Stimulated activated CD4-positive, alpha-beta T cell treated with anti-CD3 and anti-CD28 coated beads, TNF-alpha, amount 100 ng/mL, for 1 hour (primary cell): ENCODE measurements at places on chromosomes 3 and 15.

GRCh38 chr3:192864941-192865340, 52.7 kb downstream of the MB21D2 start:
- DNase-seq = no peak

- no peak for DNase-seq
Observed at GRCh38 chr3:34229876-34230275, 431.4 kb downstream of the PDCD6IP start.

- DNase-seq = no peak
Observed at GRCh38 chr3:165642761-165643420, 194.3 kb downstream of the BCHE start.

- no peak for DNase-seq
Observed at GRCh38 chr3:156976933-156977332, 150.8 kb downstream of the LEKR1 start.

- no peak for DNase-seq
Observed at GRCh38 chr3:123750209-123750608, 133.9 kb downstream of the MYLK start.

DNA sequence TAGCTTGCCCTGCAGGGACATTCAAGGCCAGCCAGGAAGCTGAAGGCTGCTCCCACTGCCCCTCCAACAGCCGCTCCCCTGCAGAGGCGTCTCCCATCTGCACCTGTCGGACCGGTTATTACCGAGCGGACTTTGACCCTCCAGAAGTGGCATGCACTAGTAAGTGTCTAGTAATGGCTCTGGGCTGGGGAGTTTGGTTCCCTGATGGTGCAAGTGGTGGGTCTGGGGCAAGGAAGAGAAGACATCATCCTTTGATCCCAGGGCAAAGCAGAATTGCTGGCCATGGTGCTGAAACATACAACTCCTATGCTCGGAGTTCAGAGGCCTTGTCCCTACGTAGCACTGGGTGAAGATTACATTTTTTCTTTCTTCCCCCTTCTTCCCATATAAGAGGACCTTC, 311.4 kb downstream of the EPHB1 start:
- DNase-seq = no peak
